ENCODE measurements at places on chromosomes 13 and 19. TPM values are rescaled to one million over a fixed set of nuclear protein-coding genes. Genes with fewer than 3 reads are reported as not detected.

DNA sequence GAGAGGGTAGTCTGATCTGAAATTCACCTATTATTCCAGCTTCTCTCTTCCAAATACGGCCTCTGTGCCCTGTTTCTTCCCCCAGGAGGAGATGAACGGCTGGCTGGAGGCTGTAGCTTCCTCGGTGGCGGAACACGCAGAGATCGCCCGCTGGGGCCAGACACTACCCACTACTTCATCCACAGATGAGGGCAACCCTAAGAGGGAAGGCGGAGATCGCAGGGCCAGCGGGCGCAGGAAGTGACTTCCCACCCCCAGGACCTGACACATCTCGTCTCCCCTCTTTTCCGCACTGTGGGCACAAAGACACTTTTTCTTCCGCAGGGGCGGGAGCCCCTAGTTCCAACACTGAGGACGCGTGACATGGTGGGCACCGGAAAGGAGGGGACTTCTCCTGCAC is 1.3 kb upstream of the SHKBP1 start:
- DNase-seq: no peak

GRCh38 chr13:97028441-97029299 is 34.4 kb upstream of the OXGR1 start:
- DNase-seq: peak; percentile 40

- no peak for DNase-seq
Measured at GRCh38 chr19:51250786-51251467, at the start of gene SIGLECL1. TSS of gene SIGLECL1 (plus strand) at chr19:51251080. CDS start at chr19:51264073, 12,993 bp downstream.

GRCh38 chr13:91747186-91747585 is 348.8 kb downstream of the GPC5 start:
- DNase-seq: no peak

- no peak for DNase-seq
Measured at GRCh38 chr13:45773236-45773635, 71.1 kb downstream of the CBY2 start.

DNA sequence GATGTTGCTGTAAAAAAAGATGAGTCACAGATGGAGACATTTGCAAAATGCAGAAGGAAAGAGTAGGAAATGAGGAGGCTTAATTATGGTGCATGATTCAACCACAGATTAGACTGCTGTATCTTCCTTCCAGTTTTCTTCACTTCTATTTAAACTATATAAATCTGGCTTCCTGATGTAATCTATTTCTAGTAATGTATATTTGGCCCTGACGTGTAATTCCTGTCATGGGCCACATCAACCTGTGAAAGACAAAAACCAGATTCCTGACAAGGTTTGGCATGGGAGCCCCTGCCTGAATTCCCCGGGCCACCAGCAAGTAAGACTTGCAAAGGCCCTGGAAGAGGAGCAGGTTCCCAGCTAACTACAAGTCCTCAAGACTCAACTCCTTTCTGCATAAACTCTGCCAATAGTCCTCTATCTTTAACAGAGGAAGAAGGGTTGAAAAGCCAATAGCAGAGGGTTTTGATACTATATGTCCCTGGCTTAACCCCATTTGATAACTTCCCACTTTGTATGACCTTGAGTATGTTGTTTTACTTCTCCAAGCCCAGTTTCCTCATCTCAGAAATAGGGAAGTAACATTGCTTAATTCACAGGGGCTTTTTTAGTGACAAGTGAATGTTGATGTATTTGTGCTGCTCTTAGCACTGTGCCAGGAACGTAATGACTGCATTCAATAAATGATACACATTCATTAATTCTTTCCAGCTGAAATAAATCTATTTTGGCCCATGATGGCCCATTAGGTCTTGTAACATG is 172.7 kb downstream of the SPRY2 start:
- no peak for DNase-seq

DNA sequence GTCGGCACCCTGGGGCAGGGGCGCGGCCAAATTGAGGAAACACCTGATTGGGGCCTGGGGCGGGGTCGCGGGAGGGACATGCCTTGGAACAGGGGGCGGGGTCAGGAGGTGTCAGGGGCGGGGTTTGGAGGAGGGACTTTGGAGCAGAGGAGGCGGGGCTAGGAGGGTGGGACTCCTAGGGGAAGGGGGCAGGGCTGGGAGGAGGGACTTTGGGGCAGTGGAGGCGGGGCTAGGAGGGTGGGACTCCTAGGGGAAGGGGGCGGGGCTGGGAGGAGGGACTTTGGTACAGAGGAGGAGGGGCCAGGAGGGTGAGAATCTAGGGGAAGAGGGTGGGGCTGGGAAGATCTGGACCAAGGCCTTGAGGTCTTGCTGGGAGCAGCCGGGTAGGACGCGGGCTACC is 21.9 kb downstream of the GRIN2D start:
- no peak for DNase-seq

DNA sequence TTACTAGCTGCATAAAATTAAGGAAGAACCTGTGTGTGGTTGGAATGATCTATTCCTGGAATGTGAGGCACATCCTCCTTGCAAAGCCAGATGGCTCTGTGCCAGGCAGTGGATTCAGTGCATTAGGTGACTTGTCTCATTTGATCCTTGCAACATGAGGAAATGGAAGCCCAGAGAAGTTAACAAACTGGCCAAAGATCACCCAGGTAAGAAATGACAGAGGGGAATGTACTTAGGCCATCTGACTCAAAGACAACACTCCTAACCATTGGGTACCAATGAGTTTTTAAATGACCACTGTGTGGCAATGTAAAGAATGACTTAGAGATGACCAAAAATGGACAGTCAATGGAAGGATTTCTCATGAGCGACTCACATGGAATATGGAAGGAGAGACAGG is 114.2 kb upstream of the RXFP2 start:
- no peak for DNase-seq

Gene RDH8
- not detected for polyA plus RNA-seq

Gene KASH5
- polyA plus RNA-seq: not detected

Gene ZNF559
- 60.9 TPM for polyA plus RNA-seq

Gene TINCR
- 0.99 TPM for polyA plus RNA-seq

Gene FAM187B
- not detected for polyA plus RNA-seq

Gene TLE6
- polyA plus RNA-seq: 8.1 TPM

Gene ZNF234
- polyA plus RNA-seq: 19.9 TPM

Data from left renal pelvis (tissue), 4 donors.